ENCODE measurements at places on chromosomes 12 and 14. TPM values are rescaled to one million over a fixed set of nuclear protein-coding genes. Genes with fewer than 3 reads are reported as not detected.

GRCh38 chr12:57759360-57759980, 4.6 kb downstream of the MARCHF9 start:
- DNase-seq = peak; percentile 48

- no peak for DNase-seq
Measured at GRCh38 chr12:96501908-96502307, 12.5 kb downstream of the CFAP54 start.

GRCh38 chr12:49866859-49867569, 24.1 kb upstream of the BCDIN3D start:
- DNase-seq = peak; percentile 62

GRCh38 chr12:9390761-9391160, 182.6 kb upstream of the PZP start:
- DNase-seq = no peak

DNA sequence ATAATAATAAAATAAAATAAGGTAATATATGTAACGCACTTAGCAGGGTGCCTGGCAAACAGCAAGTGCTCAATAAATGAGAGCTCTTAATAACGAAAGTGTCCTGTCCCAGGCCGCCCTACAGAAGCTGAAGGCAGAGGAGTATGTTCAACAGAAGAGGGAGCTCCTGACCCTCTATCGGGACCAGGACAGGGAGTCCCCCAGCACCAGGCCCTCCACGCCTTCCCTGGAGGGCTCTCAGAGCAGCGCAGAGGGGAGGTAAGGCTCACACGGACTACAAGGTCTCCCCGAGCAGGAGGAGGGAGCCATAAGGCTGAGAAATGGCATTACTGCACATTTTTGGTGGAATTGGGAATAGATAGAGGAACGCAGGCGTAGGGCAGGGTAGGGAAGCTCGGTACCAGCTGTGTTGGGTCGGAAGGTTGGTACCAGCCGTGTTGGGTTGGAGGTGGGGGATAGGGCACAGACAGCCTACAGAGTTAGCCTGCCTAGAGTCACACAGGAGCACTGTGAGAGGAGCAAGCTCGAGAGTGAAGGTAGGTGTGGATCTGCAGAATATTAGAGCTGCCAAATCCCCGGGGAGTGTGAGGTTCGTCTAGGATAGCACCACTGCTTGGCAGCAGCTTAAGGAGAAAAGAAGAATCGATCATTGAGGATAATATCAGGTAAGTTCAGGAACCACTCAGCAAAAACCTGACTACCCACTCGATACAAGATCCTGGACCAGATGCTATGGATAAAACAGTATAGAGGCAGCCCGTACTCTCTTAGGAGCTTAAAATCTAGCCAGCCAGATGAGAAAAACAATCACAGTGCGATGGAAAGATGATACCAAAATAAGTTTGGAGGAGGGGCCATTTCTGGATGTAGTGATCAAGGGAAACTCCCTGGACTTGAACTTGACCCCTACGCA, 15.3 kb downstream of the TNFRSF1A start:
- peak; percentile 57 for DNase-seq

PTPN21 gene
- total RNA-seq = 3.7 TPM

DHRS2 gene
- total RNA-seq = 11.9 TPM

TAS2R42 gene
- total RNA-seq = not detected
